ENCODE measurements at places on chromosomes 7 and 10.
A peak's percentile ranks its signal among the peaks of the same experiment; 100 is the strongest.

DNA sequence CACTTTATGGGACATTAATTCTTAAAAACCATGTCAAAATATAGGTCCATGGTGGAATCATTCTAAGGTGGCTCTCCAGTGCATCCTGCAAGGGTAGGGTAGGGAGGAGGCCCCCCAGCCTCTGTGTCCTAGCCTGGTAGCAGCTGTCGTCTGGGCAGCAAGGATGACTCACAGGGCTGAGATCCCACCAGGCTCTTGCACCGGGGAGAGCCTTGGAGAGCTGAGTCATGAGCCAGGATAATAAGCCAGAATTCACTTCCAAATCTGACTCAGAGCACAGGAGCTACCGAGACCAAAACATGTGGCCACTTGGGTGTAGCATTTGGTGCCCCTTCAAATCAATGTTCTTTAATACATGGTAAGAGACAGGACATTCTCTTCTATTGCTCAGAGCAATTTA lies 298.5 kb downstream of the NEBL start:
- peak; percentile 78 for DNase-seq

GRCh38 chr10:47092376-47092775 lies 181.1 kb downstream of the PTPN20 start:
- no peak for DNase-seq

DNA sequence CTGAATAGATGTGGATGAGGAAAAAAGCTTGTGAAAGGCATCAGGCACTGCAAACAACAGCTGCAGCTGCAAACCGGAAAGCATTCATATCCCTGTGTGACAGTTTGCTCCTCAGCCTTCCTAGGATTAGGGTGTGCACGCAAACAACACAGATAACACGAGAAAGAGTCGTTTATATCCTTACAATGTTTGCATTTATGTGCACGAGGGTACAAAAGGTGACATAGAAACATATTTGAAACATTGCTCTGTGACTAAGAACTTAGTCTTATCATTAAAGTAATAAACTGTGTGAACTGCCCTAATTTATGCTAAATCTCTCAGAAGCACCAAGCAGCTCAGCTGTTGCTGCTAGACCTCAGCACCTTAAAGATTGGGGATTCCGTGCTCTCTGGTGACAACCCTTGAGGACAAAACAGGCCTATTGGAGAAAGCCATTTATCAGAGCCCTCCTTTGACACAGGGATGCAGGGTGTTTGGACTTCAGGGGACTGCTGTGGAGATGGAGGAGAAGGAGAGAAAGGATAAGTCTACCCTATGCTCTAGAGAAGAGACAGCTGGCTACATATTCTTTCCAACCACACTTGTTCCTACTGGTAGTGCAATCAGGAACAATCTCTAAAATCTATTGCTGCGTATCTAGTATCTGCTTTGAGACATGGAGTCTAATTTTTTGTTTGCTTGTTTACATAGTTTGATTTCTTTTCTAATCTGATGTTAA lies 176.2 kb downstream of the GNAT3 start:
- DNase-seq = no peak

GRCh38 chr10:34281661-34282582 lies 533.2 kb downstream of the PARD3 start:
- DNase-seq = no peak

GRCh38 chr10:16459423-16459939 lies 22.7 kb downstream of the PTER start:
- no peak for DNase-seq

DNA sequence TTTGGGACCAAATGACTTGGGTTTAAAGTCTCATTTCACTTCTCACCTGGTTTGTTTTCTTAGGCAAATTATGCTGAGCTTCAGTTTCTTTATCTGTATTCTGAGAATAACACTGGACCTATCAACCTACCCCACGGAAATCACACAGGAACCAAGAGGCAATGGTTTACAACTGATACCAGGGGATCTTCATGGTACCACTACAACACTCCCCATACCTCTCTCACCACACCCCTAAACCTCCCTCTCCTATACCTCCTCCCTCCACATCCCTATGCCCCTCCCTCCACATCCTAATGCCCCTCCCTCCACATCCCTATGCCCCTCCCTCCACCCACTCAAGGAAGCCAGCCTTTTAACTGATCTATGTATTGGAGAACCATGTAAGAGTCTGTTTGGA lies 9.9 kb downstream of the FAM204A start:
- no peak for DNase-seq

DNA sequence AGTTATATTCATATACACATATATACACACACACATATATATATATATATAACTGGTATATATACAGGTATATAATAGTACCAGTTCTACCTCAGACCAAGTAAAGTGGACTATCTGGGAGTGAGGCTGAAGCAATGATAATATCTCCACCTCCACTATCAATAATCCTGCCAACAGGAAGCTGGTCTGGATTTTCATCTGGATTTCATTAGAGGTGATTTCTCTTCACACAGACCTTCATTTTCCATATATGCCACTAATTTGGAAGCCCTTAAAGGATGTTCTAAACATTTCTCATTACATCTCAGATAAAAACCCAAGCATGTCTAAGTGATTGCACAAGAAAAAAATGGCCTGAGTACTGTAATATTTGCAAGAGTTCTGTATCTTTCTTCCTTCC lies 1.7 kb upstream of the SLC35B4 start:
- no peak for DNase-seq

GRCh38 chr10:113663908-113664307 lies at the start of gene NRAP:
NRAP (minus strand) TSS chr10:113664041; CDS start chr10:113663882, 159 bp downstream.
- DNase-seq = no peak

DNA sequence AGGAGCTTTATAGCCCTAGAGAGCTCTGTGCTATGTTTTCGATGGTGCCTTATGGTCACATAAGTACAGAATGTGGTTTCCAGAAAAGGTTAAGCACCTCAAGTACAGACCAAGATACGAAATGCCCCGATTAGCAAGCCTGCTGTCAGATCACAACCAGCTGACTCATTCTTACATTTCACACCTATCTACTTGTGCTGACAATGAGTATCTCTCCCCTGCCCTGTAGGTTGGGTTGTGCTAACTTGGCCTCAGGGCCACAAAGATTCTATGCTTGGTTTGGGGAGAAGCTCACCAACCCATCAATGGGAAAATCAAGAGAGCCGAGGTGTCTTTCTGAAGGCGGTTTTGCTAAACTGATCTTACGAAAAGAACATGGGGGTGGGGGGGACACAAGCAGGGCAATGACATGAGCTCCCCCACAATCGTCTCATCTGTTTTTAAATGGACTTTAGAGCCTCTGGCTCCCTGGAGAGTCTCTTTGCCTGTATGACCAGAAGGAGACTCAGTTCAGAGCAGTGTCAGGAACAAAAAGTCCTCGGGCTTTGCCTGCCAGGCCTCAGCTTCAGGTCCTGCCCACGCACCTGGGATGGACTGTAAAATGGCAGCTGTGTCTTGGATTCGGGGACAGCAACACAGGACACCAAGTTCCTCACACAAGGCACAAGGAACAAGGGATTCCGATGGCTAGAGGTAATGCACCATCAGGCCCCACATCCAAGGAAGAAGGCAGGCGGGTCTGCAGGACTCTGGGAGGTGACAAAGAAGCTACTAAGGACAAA lies 55.1 kb downstream of the FAM53B start:
- DNase-seq = no peak

- peak; percentile 91 for DNase-seq
Observed at GRCh38 chr7:1169409-1170368, 9.7 kb upstream of the ZFAND2A start.

GRCh38 chr10:45071043-45071813 lies 70.5 kb downstream of the ZNF22 start:
- DNase-seq = no peak

- DNase-seq = no peak
Observed at GRCh38 chr7:134761266-134761665, 18.2 kb upstream of the CALD1 start.

DNA sequence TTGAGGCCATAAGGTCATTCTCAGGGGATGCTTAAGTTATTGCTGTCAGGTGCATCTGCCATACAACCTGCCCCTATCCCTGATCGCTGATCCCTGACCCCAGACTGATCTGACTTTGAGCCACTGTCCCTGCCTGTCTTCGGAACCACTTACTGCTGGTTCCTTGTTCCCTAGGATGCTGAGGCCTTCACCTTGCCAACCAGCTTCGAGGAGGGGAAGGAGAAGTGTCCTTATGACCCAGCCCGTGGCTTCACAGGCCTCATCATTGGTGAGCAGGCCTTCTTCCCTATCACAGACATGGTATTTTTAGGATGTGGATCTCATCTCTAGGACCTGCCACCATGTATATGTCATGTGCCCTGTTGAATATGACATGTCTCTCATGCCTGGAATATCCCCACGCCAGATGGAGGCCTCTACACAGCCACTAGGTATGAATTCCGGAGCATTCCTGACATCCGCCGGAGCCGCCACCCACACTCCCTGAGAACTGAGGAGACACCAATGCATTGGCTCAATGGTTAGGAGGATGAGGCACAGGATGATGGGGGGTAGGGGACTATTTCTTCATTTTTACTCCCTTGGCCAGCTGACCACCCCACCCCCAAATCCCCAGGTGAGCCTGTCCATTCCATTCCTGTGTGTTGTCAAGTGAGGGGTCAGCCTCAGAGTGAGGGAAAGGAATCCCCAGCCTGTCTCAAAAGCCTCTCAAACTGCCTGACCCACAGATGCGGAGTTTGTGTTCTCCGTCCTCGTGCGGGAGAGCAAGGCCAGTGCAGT lies 9.0 kb downstream of the MRPL43 start:
- DNase-seq = no peak

GRCh38 chr7:142376356-142376997 lies 118.6 kb upstream of the PRSS58 start:
- no peak for DNase-seq

DNA sequence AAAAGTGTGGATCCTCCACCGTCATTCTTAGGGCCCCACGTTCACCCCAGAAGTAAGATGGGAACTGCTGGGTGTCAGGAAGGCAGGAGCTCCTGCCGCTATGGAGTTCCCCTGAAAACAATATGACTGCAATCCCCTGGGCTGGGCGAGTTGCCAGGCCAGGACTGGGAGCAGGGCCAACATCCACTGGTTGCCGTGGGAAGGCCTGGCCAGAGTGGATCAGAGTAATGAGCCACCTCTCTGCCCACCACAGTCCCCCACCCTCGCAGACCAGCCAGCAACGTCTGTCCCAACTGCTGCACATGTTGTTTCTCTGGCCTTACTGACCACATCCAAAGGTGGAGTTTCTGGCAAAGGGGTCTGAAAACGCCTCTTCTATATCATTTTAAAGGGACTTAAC lies 86.6 kb downstream of the STRA8 start:
- DNase-seq = peak; percentile 82

DNA sequence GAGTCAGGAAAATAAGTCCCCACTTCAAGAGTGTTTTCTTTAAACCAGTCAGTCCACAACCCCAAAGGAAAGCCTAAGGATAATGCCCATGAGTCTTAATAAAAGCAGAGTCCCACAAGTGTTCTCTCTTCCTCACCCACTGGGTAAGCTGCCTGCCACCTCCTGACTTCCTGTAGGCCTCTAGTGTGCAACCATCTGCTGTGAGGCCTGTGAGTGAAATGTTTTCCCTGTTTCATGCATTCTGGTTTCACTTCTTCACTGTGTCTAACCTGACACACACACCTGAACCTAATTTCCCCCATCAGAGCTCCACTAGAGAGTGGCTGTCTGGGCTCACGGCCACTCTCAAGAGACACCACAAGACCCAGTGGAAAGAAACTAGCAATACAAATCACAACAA lies 38.9 kb upstream of the GDF10 start:
- DNase-seq = no peak

DNA sequence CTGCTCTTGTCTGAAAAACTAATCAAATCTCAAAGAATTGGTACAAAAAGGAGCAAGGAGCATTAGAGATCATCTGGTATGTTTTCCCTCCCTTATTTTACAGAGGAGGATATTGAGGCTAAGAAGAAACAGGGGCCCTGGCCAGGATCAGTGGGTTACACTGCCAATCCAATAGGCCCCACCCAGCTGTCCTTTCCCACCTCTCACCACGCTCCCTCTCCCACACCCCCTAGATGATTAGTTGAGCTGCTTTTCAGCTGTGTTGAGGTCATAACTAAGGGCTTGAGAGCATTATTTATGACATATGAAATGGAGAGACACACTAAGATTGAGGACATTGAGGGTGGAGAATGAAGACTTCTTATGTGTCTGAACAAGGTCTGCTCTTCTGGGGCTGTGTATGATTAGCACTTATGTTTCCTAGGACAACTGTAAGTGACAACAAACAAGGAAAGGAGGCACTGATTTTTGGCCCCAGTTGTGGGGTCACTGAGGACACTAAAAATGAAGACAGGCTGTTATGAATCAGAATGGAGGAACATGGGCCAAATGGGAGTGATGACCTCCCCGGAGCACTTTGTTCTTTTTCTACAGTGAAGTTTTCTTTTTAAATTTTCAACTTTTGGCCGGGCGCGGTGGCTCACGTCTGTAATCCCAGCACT lies 26.5 kb downstream of the VWA2 start:
- DNase-seq = no peak

- DNase-seq = no peak
Observed at GRCh38 chr10:23001901-23002516, 74.2 kb downstream of the ARMC3 start.

- no peak for DNase-seq
Observed at GRCh38 chr10:98943681-98944080, 292.0 kb downstream of the HPSE2 start.

- no peak for DNase-seq
Observed at GRCh38 chr10:130254243-130254642, 118.1 kb downstream of the GLRX3 start.

GRCh38 chr10:61364619-61365018 lies 88.6 kb downstream of the TMEM26 start:
- DNase-seq = no peak

DNA sequence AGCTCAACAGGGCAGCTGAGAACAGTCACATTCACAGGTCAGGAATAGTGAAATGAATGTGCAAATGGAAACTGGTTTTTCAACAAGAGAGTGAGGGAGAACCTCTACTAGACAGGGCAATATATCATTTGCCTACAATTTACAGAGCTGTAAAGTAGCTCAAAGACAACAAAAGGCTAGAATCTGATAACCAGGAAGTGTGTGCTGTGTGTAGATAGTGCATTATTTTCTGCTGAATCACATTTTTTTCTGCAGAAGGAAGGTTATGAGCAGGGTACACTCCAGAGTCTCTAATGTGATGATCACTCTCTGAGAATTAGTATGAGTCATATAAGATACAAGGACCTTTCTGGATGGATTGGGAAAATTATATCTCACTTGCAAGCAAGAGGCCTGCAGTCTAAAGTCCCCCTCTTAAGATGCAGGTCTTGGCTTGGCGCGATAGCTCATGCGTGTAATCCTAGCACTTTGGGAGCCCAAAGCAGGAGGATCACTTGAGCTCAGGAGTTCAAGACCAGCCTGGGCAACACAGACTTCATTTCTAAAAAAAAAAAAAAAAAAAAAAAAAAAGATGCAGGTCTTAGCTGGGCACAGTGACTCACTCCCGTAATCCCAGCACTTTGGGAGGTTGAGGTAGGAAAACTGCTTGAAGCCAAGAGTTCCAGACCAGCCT lies 59.9 kb upstream of the COBL start:
- DNase-seq = no peak
